ENCODE measurements at places on chromosomes 16 and 17.

DNA sequence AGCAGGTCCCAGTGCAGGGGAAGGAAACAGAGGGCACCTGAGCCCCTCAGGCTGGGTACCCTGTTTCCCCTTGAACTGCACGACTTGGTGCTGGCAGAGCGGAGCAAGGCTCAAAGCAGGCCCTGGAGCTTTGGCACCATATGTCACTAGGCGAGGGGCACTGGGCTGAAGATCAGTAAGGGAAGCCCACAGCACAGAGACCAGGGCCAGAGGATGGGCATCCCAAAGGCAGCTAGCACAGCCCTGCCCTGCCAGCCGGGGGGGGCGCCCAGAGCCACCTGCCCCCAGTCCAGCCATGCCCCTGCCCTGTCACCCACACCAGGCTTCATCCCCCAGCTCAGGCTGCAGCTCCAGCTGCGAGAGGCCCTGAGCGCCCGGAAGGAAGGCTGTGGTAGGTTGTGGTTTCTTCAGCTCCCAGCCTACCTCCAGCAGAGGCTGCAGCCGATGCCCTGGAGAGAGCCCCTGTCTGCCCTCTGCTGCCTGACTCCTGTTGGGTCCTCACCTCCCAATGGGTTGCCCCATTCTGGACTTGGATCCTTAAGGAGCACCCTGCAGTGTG lies 10.9 kb downstream of the NHERF1 start:
- DNase-seq: peak; percentile 73

- DNase-seq: no peak
Observed at GRCh38 chr17:47009759-47010594, 30.9 kb upstream of the RPRML start.

DNA sequence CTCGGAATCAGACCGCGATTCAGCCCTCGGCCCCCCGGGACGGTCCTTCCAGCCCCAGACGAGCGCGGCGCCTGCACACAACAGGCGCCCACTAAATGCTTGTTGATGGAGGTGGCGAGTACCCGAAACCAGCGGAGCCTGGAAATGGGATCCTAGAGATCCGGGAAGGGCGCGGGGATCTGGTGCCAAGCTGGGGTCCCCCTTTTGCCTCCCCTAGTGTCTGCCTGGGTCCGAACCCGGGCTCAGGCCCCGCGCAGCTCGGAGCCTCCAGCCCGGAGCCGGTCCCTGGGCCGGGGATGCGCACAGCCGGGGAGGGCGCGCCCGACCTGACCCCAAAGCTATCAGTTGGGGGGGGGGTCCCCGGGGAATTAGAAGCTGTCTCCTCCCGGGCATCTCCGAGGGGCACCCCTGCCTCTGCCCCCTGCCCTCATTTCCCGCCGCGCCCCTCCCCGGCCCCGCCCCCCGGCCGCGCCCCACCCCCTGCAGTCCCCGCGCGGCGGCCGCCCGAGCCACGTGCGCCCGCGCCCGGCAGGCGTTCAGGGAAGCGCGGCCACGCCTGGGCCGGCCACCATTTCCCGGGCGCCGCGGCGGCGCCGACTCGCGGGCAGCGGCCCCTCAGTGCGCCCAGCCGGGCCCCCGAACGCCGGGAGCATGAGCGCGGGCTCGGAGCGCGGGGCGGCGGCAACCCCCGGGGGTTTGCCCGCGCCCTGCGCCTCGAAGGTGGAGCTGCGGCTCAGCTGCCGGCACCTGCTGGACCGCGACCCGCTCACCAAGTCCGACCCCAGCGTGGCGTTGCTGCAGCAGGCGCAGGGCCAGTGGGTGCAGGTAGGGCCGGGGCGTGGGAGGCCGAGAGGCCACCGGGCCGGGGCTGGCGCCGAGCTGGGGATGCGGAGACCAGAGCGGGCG lies at the start of gene CPNE7:
Gene CPNE7 (plus strand): TSS at position 512 of the 906 bp plus-strand sequence. CDS start 140 bp downstream, at position 652.
- DNase-seq: no peak

- DNase-seq: no peak
Observed at GRCh38 chr17:42774066-42774745, 957 bp downstream of the VPS25 start.

DNA sequence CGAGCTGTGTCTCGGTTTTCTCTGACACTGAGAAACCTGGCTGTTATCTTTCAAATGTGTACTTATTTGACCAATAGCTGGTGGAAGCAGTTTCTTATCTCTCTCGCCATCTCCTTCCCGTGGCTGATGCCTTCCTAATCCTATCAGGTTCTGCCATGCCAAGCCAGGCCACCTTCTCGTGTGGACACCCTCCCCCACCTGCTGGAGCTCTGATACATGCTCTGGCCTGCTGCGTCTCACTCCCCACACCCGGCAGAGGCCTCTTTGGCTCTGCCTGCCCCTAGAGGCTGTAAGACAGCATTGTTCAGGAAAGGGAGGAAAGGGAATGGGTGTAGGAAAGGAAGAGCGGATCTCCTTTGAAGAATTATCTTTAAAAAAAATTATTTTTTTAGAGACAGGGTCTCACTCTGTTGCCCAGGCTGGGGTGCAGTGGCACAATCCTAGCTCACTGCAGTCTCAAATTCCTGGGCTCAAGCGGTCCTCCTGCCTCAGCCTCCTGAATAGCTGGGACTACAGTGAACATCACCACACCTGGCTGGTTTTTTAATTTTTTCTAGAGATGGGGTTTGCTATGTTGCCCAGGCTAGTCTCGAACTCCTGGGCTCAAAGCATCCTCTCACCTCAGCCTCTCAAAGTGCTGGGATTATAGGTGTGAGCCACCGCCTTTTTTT lies 7.5 kb upstream of the ARMC5 start:
- DNase-seq: no peak

GRCh38 chr17:28975031-28975430 lies 23.7 kb upstream of the PHF12 start:
- no peak for DNase-seq

GRCh38 chr16:87956365-87957231 lies 5.4 kb downstream of the BANP start:
- DNase-seq: peak; percentile 71

DNA sequence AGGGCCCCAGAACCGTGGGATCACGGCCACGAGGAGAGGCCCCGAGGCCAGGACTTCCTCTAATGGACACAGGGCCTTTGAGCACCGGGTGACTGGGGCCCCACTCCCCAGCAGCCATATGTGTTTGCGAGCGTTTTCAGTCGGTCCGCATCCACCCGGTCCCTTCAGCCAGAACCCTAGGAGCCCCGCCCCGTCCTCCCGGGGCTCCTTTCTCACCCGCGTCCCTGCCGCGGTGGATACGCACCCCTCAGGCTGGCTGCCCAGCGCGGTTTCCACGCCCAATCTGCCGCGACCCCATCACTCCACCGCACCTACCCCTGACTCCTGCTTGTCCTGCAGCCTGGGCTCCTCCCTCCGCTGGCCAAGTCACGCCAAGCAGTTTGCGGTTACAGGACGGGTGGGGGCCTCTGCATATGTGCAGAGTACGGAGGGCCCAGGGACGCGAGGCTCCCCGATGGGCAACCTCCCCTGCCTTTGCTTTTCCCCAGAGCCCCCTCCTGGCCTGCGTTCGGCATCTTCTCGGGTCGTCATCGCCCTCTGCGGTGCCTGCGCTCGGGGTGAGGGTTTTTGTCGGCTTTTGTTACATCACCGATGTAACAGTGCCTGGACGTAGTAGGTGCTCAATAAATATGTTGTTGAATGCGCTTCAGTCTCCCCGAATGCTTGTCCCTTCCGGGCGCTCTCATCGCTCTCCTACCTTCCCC lies 1.0 kb upstream of the TTYH2 start:
- no peak for DNase-seq

- DNase-seq: no peak
Observed at GRCh38 chr16:52948946-52949345, 103.8 kb downstream of the CHD9NB start.

GRCh38 chr16:82954224-82954929 lies 327.6 kb downstream of the CDH13 start:
- DNase-seq: no peak

GRCh38 chr17:48522031-48522653 lies 8.7 kb downstream of the HOXB1 start:
- no peak for DNase-seq

DNA sequence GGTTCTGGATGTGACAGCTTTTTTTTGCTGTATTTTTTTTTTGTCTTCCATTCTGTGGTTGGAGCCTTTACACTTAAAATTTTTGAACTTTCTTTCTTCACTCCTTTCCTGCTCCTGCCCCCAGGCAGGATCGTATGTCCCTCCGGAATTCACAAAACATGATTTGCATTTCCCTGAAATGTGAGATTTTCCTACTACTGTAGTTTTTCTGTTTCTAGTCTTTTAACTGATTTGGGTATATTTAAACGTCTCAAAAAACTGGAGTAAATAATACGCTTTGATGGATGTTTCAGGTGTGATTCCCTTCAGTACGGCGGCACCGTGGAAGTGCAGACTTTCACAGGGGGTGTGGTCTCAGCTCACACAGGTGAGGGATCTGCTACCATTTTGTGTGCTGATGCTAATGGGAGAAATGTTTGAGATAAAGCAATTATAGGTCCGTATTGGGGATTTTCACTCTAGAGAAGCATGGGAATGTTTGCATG lies 686 bp downstream of the SRCAP start:
- DNase-seq: no peak

DNA sequence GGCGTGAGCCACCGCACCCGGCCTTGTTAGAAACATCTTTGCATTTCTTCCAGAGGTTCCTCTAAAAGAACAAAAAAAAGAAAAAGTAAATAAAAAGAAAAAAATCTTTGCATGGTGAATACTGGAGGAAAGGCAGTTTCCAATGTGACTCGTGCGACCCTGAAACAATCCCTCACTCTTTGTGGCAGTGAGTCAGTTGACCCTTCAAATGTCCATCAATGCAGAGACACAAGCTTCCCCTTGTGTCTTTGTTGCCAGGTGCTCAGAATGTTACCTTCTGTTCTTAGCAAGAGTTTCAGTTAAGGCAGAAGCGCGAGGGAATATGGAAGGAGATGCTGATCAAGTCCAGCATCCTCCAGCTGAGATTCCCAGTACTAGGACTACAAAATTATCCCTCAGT lies 16.4 kb downstream of the CACNG4 start:
- DNase-seq: no peak

DNA sequence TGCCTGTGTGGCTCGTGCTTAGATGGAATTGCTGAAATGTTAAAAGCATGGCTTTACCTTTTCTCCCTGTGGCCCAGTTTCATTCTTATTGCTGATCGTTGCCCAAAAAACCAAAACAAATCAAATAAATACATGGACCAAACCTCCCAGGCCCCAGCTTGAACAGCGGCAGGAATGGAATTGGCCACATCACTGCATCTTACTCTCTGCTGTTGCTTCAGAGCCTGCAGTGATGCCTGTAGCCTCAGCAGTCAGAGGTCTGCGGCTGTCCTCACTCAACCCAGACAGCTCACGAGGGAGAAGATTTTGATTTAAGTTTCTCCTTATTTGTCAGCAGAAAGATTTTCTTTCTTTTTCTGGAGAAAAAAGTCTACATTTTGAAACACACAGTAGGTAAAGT lies 91.5 kb downstream of the NPIPB11 start:
- no peak for DNase-seq

GRCh38 chr17:19770985-19771735 lies 23.1 kb upstream of the ALDH3A1 start:
- no peak for DNase-seq

- DNase-seq: no peak
Observed at GRCh38 chr17:17403065-17403464, 73.7 kb upstream of the MED9 start.

GRCh38 chr17:35668802-35669201 lies 62.6 kb upstream of the RASL10B start:
- no peak for DNase-seq

DNA sequence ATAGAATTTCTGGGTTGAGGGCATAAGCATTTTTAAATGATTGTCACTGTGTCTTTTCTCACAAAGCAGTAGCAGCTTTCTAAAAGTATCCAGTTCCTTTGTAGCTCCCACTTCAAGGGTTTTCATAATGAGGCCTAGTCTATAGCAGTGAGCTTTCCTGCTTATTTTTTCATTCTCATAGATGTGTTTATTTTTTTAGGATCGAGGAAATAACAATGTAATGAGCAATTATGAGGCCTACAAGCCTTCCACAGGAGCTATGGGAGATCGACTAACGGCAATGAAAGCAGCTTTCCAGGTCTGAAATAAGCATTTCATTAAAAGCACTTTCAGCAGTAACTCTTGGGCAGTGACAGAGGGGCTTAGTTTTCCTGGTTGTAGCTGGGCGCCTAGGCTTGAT lies 10.6 kb upstream of the PSMC5 start:
- DNase-seq: no peak

- no peak for DNase-seq
Observed at GRCh38 chr17:81376946-81377714, 18.1 kb upstream of the BAHCC1 start.

- DNase-seq: no peak
Observed at GRCh38 chr17:44935116-44935515, 12.5 kb downstream of the KIF18B start.

DNA sequence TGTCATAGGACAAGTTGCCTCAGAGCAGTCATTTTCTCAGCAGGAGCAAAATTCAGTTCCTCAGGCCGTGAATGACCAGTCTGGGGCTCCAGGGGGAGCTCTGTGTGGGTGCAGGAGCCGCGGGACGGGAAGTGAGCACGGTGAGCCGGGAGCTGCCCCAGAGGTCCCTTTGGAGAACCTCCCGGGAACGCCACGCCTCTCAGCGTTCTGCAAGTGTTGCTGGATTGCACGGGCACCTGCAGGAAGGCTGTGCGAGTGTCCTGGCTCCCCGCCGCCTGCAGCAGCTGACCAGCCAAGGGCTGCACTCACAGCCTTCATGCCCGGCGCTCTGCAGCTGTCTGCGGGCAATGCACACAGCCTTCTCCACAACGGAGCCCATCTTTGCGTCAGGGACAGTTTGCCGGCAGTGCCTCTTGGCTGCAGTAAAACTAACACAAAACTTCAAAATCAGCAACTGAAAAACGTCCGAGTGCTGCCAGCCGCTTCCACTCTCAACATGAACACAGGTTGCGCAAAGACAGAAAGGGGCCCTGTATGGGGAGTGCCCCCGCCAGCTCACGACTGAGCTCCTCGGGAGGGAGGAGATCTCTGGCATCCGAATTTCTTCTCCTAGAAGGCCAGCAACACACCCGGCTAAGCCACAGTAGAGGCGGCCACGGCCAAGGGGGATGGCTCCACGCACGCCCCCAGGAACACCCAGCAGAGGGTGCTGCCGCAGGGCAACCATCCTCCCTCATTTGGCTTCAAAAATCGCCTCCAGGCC lies 16.0 kb downstream of the NDUFAF8 start:
- DNase-seq: no peak

DNA sequence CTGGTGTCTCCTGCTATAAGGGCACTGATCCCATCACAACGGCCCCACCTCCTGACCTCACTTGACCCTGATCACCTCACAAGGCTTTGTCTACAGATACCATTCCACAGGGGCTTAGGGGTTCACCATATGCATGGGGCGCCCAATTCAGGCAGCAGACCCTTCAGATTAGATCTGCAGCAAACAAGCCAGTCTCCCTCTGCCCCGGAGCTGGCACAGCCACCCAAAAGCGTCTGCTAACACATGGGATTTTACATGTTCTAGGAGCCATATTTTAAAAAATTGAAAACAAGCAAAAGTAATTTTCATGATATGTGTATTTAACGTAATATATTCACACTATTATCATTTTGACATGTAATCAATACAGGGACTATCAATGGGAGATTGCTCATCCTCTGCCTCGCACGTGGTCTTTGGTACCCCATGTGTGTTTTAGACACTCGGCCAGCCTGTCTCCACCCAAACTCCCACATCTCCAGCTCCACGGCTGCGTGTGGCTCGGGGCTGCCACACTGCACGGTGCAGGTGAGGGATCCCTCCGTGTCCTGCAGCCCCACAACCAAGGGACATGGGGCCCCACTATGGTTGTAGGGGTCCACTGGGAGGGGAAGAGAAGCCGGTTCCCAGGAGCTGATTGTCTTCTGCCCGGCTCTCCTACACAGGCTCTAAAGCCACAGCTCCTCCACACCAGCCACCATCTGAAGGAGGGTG lies 107.6 kb downstream of the RBFOX3 start:
- DNase-seq: no peak
